ENCODE measurements at places on chromosomes 1 and 21.

DNA sequence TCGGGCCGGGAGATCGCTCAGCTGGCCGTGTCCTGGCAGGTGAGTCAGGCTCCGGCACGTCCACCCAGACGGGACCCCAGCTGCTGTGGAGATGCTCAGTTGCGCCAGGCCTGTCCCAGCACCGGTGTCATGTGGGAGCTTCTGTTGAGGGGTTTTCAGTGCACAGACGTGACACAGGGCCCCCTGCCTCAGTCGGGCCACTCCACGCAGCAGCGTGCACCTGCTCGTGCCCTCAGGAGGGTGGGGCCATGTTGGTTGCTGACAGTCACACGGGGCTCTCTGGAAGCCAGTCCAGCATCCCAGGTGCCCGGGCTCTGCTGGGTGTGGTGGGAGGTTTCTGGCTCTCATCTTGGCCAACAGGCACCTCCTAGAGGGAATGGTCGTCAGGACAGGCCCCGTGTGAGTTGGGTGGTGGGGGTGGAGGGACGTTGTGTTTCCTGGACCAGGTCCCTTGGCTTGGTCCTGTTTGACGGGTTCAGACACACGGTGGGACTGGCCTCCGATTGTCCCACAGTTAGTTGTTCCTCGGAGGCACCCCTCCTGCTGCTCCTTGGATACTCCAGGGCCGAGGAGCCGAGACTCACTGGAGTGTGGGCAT lies 19.2 kb downstream of the ATAD3B start:
- DNase-seq, result no peak

- DNase-seq, result peak; percentile 76
Observed at GRCh38 chr1:152459596-152460528, 45.8 kb upstream of the CRNN start.

GRCh38 chr1:1536938-1537546 lies 3.4 kb downstream of the TMEM240 start:
- no peak for DNase-seq

- DNase-seq, result no peak
Observed at GRCh38 chr1:12112711-12113161, 49.6 kb downstream of the TNFRSF8 start.

- DNase-seq, result no peak
Observed at GRCh38 chr1:198741744-198742143, 102.9 kb downstream of the PTPRC start.

- no peak for DNase-seq
Observed at GRCh38 chr1:225755671-225756319, 21.8 kb upstream of the SRP9 start.

GRCh38 chr1:232538224-232538942 lies 91.5 kb downstream of the SIPA1L2 start:
- no peak for DNase-seq

DNA sequence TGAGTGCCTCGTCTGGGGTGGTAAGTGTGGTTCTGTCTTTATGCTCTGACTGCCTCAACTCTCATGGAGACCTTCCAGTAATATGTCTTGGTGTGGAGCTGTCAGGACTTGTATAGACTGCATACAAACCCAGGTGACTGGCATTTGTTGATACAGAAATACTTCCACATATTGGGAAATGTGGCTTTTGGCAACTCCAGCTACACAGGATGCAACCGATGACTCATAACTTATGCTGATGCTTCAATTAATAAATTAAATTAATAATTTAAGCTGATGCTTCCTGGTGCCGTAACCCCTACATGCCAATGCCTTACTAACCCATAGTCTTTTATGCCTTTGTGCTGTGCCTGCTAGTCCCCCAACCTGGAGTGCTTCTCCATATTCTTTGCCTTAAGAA lies 72.3 kb upstream of the ARTN start:
- no peak for DNase-seq

DNA sequence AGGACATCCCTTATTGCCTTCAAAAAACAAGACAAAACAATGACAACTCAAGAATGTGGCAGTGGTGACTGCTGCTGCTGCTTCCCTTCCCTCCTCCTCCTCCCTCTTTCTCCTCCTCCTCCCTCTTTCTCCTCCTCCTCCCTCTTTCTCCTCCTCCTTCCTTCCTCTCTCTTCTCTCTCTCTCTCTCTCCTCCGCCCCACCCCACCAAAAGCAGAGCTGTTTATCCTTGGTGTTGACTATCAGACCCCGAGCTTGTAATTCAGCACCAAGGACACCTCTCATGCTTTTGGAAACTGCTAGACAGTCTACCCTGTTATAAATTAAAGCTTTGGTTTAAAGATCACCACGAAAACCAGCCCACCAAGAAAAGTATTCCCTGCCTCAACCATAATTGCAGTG lies 72.4 kb upstream of the IFNAR2 start:
- DNase-seq, result no peak

- DNase-seq, result no peak
Observed at GRCh38 chr1:166605137-166605536, 234.1 kb upstream of the POGK start.

- DNase-seq, result no peak
Observed at GRCh38 chr1:152995842-152996241, 5.7 kb upstream of the SPRR3 start.

DNA sequence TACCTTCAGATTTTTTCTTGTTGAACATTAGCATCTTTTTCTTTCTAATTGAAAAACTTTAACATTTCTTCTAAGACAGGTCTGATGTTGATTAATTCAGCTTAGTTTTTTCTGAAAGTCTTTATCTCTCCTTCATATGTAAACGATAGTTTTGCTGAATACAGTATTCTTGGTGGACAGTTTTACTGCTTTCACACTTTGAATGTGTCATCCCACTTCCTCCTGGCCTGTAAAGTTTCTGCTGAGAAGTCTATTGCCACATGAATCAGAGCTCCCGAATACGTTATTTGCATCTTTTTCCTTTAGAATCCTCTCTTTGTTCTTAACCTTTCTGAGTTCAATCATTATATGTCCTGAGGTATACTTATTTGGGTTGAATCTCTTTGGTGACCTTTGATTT lies 344.2 kb downstream of the OLFM3 start:
- DNase-seq, result no peak

DNA sequence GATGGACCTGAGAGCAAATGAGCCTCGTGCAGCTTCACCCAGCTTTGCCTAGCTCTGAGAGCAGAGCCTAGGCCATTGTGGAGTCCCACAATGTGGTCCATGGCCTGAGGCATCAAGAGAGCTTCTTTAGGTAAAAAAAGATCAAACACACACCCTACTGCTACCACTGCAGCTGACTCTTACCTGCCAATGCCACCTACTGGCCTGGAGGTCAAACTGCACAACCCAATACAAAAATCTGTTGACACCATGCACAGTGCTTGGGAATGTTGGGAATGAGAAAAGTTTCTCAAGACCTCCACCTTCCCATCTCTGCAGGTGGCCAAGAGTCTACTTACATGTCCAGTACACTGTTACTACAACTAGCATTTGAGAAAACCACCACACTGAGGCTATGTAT lies 60.6 kb downstream of the UCHL5 start:
- no peak for DNase-seq

DNA sequence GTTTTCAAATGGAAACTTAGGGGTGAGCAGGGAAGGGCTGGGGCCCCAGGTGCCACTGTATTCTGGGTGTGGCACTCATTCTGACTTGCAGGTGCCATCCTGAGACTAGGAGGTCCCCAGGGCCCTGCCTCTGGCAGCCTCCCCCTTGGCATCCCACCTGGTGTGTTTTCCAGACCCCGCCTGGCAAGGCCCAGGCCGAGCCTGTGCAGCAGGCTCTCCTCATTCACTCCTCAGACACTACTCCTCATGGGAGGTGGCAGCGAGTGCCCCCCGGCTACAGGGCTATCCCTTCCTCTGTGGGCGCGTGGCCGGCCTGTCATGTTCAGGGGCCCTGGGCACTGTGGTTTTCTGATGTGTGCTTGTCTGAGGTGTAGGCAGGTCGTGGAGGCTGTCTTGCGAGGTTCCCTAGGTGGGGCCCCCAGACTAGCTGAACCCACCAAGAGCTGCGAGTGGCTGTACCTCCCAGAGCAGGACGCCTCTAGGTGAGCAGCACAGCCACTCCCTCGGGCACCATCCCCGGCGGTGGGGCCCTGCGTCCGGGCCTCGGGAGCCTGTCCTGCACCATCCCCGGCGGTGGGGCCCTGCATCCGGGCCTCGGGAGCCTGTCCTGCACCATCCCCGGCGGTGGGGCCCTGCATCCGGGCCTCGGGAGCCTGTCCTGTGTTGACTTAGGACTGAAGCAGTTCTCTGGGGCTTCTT lies 13.2 kb downstream of the SLX9 start:
- no peak for DNase-seq

DNA sequence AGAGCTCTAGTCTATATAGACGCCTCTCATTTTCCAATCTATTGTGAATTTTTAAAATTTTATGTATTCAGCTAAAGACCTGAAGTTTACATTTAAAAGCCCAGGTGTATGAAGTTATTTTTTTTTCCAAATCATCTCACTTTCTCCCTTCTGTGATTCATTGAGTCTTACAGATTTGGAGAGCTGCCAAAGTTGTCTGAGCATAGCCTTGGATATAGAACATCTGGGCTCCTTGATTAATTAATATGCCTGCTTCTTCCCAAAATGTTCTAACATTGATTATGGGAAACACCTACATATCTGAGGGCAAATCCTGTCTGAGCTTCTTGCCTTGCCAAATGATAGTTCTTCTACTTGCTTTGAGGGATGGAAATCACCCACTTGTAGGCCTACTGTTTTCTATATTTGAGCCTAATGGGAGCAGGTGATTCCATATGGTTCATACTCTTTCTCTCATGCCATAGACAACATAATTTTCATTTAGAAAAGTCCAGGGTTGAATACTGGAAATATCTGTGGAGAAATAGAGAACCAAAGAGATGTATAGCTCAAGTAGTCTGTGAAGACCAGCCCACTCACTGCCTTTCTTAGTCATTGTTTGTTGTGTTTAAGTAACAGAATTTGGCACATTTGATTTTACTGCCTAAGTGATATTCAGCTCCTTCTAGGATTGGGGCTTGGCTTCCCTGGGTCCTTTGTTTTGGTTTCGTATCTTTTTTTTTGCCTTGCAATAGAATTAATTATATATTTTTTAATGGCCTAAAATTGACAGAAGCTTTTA lies 46.2 kb downstream of the MACF1 start:
- no peak for DNase-seq

GRCh38 chr1:35470977-35471613 lies 86.1 kb downstream of the KIAA0319L start:
- DNase-seq, result no peak

DNA sequence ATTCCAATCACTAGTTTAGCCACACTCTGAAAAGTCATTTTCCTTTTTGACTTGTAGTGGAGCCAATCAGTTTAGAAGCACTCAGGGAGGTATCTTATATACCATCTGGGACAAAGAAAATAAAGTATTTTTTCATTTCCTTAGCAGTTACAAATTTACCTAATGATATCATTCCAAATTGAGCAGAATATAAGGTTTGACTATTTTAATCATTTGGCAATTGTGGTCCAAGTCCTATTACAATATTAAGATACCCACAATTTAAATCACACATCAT lies 170.6 kb downstream of the LTN1 start:
- no peak for DNase-seq

GRCh38 chr1:210568631-210569030 lies 239.9 kb downstream of the HHAT start:
- no peak for DNase-seq

DNA sequence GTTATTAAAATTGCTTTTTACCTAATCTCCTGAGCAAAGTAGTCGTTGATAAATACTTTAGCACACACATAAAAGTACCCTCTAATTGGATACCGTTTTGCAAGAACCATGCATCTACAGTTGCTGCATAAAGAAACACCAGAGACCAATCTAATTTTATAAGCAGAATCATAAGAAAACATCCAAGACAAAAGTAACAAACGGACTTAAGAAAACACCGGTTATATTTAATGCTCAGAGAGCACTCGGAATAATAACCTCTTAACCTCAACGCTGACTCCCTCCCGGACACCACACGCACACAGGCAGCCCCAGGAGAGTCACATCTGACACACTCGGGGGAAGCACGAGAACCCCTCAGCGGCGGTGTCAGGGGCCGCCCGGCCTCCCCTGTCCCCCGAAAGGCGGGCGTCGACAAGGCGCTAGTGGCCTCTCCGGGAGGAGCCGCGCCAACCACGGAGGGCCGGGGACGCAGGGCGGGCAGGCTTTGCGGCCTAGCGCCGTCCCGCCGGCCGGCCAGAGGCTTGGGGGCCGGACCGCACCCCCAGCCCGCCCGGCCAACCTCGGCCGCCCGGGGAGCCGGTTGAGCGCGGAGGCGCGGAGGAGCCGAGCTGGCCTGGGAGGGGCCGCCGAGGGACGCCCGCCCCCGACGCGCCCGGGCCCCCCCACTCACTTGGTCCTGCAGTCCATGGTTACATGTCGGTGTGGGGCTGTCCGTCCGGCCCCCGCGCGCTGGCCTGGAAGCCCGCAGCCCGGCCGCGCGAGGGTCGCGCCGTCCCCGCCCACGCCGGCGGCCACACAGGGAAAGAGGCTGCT lies 606 bp downstream of the DENND1B start:
- peak; percentile 57 for DNase-seq

DNA sequence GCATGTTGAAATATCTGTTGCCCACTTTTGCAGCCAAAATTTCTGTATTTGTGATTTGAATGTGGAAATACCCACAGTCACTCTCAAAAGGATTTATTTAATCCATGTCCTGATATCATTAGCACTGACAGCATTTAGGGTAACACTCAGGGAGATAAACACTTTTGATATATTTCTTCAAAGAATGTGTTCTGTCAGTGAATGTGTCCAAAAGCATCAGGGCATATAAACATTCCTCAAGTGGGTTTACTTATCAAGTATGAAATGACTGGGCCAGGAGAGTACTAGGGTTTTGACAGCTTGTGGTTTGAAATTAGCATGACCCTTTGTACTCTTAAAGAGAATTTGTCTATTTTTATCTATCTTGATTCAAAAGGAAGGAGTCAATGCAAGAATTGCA lies 1302.1 kb upstream of the ADGRL2 start:
- DNase-seq, result no peak
